ENCODE measurements at places on chromosomes 4 and X.

DNA sequence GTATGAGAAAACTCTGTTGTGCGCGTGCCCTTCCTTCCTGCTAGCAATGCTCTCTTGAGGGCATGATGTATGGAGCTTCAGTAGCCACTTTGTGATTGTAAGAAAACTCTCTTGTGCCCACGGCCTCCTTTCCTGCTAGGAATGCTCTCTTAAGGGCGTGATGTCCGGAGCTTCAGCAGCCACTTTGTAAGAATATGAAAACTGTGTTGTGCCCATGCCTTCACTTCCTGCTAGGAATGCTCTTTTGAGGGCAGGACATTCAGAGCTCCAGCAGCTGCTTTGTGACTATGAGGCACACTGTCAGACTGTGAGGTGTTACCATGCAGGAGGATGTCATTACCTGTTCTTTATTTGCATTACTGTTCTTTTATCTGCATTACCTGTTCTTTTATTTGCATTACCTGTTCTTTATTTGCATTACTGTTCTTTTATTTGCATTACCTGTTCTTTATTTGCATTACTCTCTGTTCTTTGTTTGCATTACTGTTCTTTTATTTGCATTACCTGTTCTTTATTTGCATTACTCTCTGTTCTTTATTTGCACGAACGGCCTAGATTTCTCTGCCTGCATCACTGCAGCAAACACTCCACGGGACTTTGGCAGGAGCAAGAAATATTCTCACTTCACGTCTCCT, 166.7 kb downstream of the CRLF2 start:
- no peak for DNase-seq

GRCh38 chr4:95599777-95600400, 51.1 kb upstream of the UNC5C start:
- no peak for DNase-seq

DNA sequence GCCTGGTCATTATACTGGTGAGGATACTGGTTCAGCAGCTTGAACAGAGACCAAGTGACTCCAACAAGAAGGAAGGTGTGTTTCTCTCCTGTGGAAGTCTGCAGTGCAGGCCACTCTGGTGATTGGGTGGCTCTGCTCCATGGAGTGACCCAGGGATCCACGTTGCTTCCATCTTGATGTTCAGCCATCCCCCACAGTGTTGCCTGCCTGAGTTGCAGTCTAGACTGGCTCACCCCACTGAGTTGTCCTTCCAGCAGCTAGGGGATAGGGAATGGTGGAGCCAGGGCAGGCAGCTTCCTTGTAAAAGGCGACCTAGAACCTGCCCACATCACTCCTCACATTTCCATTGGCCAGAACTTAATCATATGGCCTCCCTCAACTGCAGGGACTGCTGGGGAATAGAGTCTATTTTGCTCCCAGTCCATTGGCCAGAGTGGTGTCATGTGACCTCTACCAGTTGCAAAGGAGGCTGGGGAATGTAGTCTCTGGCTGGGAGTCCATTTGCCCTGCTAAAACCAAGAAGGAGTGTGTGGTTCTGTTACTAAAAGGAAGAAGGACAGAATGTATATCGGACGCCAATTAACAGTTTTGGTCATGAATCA, 8.0 kb downstream of the MAN2B2 start:
- DNase-seq = peak; percentile 10

GRCh38 chr4:46974891-46975543, 18.4 kb downstream of the GABRA4 start:
- DNase-seq = no peak

GRCh38 chr4:100248476-100248875, 58.2 kb upstream of the DDIT4L start:
- no peak for DNase-seq

GRCh38 chr4:153269218-153269990, 65.2 kb downstream of the TRIM2 start:
- DNase-seq = no peak

GRCh38 chrX:40552768-40553167, 28.0 kb upstream of the ATP6AP2 start:
- DNase-seq = peak; percentile 22

Data from fibroblast of skin of abdomen (primary cell).